ENCODE measurements at places on chromosomes 11 and 22.

GRCh38 chr11:76609736-76610370, 60.7 kb downstream of the LRRC32 start:
- DNase-seq: no peak

DNA sequence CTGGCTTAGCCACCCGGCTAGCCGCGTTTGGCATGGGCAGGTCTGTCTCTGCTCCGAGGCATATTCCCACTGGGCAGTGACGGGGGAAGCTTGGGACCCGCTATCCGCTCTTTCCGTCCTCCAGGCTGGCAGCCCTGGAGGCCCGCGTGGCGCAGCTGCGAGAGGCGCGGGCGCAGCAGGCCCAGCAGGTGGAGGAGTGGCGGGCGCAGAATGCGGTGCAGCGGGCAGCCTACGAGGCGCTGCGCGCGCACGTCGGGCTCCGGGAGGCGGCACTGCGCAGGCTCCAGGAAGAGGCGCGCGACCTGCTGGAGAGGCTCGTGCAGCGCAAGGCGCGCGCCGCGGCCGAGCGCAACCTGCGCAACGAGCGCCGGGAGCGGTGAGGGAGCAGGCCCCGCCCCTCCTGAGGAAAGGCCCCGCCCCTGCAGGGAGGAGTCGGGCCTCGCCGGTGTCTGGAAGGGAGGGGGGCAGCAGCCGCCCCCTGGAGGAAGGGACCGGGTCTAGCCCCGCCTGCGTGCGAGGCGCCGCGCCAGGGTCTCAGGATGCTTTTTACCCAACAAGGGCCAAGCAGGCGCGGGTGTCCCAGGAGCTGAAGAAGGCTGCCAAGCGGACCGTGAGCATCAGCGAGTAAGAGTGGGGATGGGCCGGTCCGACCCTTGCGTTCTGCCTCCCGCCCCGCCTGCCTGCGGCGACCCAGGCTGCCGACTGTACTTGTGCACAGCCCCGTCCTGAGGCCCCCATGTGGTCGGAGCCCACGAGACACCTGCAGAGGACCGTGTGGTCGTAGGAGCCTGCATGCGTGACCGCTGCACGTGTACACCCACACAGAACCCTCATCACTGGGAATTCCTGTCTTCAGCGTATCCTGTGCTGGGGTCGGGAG, 7.9 kb downstream of the ATG16L2 start:
- DNase-seq: peak; percentile 96

DNA sequence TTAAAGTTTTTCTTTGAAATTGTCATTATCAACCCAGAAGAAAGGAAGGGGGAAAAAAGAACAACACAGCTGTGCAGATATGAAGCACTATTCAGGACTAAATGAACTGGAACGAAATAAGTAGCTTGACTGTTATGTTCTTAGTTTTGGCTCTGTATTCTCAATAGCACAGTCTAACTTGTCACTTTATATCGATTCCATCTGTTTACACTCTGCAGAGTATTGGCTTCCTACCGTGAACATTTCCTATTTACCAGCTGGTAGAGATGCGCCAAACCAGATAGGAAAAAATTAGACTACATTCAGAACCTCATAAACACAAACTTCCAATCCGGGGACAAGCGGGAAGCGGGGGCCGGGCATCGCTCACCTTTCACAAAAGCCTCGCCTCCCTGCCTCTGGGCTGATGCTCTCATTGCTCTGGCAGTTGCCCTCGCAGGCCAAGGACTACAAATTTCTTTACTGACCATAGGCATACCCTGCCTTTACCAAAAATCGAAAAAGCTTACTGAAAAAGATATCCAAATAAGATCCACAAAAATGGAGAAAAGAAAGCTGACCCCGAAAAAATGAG, 66.2 kb downstream of the EFCAB6 start:
- DNase-seq: no peak

DNA sequence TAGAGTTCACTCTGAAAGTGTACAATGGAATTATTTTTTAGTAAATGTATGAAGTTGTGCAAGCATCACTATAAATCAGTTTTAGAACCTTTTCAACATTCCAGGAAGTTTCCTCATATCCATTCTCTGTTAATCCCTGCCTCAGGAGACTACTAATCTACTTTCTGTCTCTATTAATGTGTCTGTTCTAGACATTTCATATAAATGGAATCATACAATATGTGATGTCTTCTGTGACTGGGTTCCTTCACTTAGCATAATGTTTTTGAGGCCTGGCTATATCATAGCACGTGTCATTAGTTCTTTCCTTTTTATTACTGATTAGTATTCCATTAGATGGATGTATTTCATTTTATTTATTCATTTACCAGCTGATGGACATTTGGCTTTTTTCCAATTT, 17.1 kb downstream of the SYT9 start:
- no peak for DNase-seq

DNA sequence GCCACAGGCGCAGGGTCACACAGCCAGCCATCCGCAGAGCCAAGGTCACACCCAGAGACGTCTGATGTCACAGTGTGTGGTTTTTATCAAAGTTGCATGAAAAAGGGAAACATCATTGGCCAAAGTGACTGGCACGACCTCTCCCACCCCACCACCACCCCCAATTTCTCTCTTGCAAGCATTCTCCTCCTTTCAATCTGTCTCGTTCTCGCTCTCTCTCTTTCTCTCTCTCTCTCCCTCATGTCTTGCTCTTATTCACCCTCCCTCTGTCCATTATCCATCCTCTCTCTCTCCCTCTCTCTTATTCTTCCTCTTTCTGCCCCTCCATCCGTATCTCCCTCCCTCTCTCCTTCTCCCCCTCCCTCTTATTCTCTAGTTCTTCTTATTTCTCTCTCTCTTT, 40.6 kb downstream of the MN1 start:
- DNase-seq: no peak

DNA sequence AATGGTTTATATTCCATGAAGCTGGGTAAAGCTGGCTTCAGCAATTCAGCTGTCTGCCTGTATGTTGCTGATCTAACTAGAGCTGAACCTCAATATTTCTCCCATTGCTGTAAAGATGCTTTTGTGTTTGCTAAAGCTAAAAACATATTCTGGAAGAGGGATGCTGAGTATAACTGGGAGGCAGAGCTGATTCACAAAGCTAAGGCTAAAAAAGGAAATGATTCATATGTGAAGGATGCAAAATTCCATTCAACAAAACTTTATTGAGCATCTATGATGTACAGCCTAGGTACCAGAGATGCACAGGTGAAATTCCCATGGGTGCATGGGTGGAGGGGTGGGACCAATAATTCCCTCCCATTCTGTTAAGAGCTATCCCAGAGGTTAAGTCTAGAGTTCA, 193.9 kb downstream of the KIF18A start:
- no peak for DNase-seq

GRCh38 chr11:100515087-100515486, 172.0 kb upstream of the ARHGAP42 start:
- no peak for DNase-seq

Measured in femur (tissue), 1 donor.